ENCODE measurements at places on chromosomes 7 and 10. TPM values are rescaled to one million over a fixed set of nuclear protein-coding genes. Genes with fewer than 3 reads are reported as not detected.

GRCh38 chr10:96325719-96326373 is 21.6 kb downstream of the DNTT start:
- no peak for DNase-seq
- H3K27ac ChIP-seq, result no peak overlapping the region
- H3K36me3 ChIP-seq, result no peaks in the 10 kb centered on the region
- H3K27me3 ChIP-seq, result no peaks in the 10 kb centered on the region
- no peaks in the 10 kb centered on the region for H3K4me1 ChIP-seq
- H3K4me3 ChIP-seq, result no peak overlapping the region

- no peaks in the 10 kb centered on the region for H3K36me3 ChIP-seq
- no peaks in the 10 kb centered on the region for H3K27me3 ChIP-seq
- no peak overlapping the region for H3K27ac ChIP-seq
- DNase-seq, result no peak
- H3K4me1 ChIP-seq, result no peaks in the 10 kb centered on the region
Measured at GRCh38 chr7:137324796-137325696, 18.5 kb downstream of the PTN start.

CTAGE6 gene
- 1.1 TPM for total RNA-seq

DNA sequence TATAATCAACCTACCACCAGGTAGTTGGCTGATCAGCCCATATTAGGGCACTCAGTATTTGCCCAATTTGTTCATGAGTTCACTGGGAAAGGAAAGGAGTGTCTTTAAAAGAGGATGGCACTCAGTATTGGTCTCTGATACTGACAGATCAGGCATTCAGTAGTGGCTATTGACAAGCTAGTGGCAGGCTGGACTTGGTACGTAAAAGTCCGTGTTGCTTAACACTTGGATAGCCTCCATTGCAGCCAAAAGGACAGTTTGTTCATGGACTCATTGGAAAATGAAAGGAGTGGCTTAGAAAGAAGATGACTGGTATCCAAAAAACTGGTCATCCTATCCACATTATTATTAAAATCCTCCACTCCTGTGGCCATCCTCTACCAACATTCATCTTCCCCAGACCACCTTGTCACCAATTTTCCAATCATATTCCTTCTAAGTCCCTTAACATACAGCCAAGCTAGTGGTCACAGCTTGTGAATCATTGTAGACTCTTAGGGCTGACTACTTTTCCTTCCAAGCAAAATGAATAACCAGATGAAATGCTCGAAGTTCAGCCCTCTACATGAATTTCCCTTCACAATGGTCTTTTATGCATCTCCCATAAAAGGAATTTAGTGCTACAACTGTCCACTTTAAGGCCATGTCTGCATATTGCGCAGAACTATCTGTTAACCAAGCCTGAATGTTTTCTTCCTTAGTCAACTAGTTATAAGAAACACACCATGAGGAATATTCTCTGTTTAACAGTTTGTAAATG is 78.6 kb upstream of the MAGI2 start:
- no peaks in the 10 kb centered on the region for H3K27me3 ChIP-seq
- H3K4me3 ChIP-seq, result no peak overlapping the region
- no peaks in the 10 kb centered on the region for H3K4me1 ChIP-seq

DNA sequence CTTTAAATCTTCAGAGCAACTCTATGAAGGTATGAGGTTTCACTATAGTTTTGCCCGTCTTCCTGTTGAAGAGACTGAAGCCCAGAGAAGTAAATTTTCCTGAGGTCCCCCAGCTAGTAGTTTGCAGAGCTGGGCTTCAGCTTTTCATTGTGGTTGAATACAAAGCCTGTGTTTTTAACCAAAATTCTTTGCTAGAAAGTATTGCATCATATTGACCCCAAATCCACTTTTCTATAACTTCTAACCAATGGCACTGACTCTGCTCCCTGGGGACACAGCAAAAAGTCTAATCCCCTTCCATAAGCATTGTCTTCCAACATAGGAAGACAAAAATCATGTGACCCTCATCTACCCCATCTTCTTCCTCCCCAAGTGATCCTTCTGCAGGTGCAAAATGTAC is 93.0 kb downstream of the KCNMA1 start:
- DNase-seq, result no peak
- H3K27ac ChIP-seq, result no peak overlapping the region
- peaks cover 11% of the 10 kb centered on the region for H3K4me1 ChIP-seq
- H3K27me3 ChIP-seq, result no peaks in the 10 kb centered on the region

DNA sequence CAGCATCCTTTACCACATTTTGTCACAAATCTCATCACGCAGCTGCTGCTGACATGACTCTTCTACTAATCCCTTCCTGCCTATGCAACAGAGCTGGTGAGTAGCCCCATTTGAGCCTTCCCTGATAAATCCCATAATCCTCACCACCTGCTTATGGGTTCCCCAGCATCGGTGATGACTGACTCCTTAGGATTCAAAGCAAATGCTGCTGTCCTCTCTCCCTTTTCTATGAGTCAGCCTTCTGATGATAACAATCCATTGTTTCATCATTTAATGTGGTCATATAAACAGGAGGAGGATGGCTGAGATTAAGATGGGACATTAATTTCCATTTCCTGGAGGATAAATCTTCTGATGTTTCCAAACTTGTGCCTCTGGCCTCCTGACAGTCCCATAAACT is 73.4 kb downstream of the SORCS1 start:
- no peaks in the 10 kb centered on the region for H3K4me1 ChIP-seq
- no peaks in the 10 kb centered on the region for H3K27me3 ChIP-seq
- no peak overlapping the region for H3K4me3 ChIP-seq
- no peak for DNase-seq
- no peaks in the 10 kb centered on the region for H3K36me3 ChIP-seq

CHN2 gene
- total RNA-seq, result 31.4 TPM

Measured in spleen (tissue), 13 donors.